Glutamatergic neuron (in vitro differentiated cells): ENCODE measurements at places on chromosomes 13 and 19.

GRCh38 chr13:40999416-40999815, 19.7 kb downstream of the ELF1 start:
- no peak for DNase-seq

GRCh38 chr13:19173752-19174151, 7.9 kb downstream of the TUBA3C start:
- no peak for DNase-seq

- no peak for DNase-seq
These were observed 142.4 kb upstream of the SPACA7 start for GRCh38 chr13:112233716-112234115.

DNA sequence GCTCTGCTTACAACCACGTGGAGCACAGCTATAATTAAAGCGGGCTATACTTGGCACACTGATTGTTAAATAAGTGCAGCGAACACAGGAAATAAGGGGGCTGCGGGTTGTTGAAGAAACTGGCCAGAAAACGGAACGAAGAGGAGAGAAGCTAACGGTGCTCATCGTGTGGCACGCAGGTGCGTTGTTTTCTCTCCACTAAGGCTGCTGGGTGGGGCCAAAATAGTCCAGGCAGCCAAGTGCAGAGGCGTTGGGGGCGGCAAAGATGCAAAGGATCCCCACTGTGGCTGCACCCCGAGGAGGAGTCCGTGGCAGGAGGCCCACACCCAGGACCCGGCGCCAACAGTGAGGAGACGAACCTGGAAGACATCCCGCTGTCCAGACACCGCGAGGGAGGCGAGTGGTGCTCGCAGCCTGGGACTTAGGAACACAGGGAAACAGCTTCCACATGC, 8.1 kb upstream of the ARL11 start:
- no peak for DNase-seq

GRCh38 chr19:42471554-42472249, 29.0 kb upstream of the CXCL17 start:
- no peak for DNase-seq

DNA sequence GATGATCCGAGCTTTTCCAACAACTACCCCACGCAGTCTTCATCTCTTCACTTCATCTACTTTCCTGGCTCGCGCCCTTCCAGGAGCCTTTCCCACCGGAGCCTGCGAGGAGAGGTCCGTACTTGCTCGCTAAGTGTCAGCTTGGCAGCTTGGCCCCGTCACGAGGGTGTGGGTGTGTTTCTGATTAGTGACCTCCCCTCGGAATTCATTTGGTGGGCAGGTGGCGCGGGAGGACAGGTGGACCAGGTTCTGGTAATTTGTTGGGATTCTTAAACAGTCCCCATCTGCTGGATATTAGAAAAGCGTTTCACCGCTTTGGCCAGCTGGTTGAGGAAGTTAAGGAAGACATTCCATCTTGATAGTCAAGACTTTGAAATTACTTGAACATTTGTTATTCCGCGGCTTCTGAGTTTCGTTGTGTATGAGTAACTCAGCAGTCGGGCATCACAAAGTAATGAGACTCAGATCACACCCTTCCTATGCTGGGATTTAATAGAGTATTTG, 515 bp downstream of the UFM1 start:
- peak; percentile 54 for DNase-seq

DNA sequence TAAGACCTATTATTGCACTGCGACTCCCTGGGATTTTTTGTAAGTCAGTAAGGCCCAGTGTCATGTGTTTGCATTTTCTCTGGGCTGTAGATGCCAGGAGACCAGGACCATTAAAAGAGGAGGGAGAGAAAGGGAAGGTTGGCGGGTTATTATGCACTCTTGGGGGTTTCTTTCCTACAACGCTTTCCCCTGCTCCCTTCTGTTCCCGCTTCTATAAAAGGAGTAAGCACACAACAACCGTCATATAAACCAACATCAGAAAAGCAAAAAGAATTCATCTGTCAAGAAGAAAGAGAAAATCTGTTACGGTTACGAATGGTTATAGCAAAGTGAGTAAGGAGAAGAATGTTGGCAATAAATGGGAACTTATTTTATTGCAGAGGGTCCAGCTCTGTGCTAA, 541.8 kb downstream of the IRS2 start:
- DNase-seq: no peak

DNA sequence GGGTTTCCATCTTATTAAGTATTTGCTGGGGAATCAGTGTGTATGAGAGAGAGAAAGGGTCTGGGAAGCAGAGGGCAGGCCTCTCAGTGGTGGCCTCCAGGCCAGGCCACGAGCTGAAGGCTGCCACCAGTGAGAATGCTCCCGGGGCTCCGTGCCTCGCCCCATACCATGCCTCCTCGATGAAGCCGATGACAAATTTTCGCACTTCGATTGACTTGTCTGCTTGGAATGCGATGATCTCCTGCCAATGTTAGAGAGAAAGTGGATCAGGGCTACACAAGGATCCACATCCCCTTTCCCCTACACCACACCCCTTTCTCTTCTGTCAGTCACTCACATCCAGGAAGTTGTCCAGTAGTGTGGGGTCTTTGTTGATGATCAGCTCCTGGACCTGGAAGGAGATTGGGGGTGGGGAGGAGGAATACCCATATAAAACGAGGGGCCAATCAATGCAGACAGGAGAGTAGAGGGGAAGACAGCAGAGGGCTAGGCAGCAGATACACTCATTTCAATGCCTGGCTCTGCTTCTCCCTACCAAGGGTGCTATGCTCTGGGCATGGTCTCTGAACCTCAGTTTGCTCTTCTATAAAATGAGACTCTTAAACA, 10.7 kb downstream of the SYMPK start:
- no peak for DNase-seq

GRCh38 chr19:16235811-16236652, 38.3 kb downstream of the AP1M1 start:
- no peak for DNase-seq

- peak; percentile 83 for DNase-seq
These were observed 2.3 kb downstream of the PODNL1 start for GRCh38 chr19:13935765-13936510.

DNA sequence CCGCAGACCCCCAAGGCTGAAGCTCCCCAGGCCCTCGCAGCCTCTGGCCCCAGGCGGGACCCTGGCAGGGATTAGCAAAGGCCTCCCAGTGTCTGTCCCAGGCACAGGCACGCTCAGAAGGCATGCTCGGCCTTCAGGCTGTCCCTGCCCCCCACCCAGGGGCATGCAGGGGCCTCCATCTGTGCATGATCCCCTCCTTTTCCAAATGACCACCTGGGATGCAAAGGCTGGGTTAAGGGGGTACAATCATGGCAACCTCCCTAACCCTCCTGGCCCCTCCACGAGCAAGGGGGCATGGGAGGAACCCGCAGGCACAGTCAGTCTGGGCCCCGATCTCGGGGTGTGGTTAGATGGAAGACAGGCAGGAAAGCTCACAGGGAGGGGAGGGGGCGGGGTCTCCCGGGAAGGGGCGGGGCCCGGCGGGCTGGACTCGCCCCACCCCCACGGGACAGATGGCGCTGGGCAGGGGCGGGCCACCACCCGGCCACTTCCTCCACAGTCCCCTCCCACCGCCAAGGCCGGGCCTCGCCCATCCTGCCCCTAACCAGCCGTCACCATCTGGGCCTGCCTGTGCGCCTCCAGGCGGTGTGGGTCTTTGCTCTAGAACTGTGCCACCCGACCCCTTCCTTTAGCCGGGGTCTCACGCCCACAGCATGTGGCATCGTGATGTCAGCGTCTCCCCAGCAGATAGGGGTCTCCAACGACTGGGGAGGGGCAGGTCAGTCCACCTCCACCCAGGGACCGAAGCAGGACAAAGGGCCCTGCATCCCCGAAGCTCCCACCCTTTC, 7.0 kb upstream of the REXO1 start:
- DNase-seq: peak; percentile 98

- DNase-seq: no peak
These were observed 49.1 kb upstream of the MEDAG start for GRCh38 chr13:30857018-30857417.

DNA sequence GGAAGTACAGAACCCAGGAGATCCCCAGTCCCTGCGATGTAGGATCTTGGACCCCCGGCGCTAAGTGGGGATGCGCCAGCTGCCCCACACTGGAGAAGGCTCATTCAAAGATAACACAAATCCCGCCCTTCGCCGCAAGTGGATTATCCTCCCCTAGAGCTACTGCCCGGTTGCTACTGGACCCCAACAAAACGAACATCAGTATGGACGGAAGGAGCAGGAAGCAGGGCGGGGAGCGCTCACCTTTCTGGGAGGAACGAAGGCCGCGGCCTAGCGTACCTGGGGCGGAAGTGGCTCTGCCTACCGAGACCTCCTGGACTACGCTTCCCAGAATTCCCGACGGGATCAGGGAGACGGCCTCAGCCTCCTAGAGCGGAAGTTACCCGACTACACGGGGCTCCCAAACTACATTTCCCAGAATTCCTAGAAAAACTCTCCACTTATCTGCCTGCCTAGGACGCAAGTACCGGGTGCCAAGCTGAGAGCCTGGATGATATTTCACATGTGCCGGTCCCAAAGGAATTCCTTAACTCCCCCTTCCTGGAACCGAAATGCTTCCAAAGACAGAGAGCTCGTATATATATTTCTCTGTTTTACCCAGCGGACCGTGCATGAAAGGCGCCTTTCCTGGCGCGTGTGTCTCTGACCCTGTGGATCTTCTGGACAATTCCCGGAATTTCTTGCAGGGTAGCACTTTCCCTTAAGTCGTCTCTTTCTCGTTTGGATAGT, at the start of gene ZNF112:
TSS of gene ZNF112 (minus strand) at position 298 of the 729 bp plus-strand sequence. CDS start 16,141 bp downstream, outside the sequence.
- peak; percentile 84 for DNase-seq

DNA sequence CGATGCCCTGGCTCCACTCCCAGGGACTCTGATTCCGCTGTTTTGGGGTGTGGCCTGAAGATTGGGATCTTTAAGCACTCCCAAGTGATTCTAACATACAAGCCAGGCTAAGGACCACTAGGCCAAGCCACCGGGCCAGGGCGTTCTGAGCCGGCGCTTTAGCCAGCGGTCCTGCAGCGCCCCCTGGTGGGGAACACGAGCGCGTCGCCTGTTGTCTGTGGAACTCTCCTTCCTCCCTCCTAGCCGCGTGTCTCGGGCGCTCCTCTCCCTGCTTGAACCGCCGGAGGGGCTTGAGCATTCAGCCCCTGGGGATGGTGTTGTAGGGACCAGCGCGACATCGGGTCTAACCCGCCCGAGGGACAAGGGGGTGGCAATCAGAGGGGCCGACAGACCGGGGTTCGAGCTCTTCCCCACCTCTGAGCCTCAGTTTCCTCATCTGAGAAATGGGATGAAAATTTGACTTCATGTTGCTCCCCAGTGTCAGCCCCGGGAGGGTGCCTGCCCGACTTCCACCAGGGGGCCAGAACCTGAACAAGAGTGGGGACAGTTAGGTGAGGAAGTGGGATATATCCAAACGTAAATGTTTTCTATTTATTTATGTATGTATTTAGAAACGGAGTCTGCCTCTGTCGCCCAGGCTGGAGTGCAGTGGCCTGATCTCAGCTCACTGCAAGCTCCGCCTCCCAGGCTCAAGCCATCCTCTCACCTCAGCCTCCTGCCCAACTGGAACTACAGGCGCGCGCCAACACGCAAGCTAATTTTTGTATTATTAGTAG, 18.0 kb upstream of the PNMA8B start:
- peak; percentile 95 for DNase-seq

GRCh38 chr19:1606138-1606651, 933 bp upstream of the UQCR11 start:
- DNase-seq: no peak

DNA sequence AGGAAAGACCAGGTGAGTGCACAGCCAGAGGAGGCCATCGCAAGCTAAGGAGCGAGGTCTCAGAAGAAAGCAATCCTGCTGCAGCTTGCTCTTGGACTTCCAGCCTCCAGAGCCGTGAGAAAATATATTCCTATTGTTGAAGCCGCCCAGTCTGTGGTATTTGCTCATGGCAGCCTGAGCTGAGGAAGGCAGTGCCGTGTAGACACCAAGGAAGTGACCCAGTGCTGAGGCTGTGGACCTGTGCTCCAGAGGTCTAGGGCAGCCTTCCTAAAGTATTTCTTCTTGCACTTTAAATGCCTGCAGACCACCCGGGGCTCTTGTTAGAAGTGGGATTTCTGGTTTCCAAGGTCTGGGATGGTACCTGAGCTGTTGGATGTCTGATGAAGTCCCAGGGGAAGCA, 158.5 kb upstream of the KL start:
- DNase-seq: no peak

DNA sequence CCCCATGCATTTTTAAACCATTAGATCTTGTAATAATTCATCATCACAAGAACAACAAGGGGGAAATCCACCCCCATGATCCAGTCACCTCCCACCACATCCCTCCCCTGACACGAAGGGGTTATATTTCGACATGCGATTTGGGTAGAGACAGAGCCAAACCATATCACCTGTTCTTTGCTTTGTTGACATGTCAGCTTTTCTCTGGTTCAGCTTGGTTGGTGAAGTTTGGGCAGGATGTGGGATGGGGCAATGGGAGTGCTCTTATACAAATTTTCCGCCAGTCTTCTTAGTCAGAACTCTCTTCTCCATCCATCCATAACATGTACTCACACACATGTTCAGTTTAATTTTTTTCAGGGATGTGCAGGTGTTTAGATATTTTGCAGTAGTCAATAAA, 12.9 kb downstream of the TPP2 start:
- no peak for DNase-seq

DNA sequence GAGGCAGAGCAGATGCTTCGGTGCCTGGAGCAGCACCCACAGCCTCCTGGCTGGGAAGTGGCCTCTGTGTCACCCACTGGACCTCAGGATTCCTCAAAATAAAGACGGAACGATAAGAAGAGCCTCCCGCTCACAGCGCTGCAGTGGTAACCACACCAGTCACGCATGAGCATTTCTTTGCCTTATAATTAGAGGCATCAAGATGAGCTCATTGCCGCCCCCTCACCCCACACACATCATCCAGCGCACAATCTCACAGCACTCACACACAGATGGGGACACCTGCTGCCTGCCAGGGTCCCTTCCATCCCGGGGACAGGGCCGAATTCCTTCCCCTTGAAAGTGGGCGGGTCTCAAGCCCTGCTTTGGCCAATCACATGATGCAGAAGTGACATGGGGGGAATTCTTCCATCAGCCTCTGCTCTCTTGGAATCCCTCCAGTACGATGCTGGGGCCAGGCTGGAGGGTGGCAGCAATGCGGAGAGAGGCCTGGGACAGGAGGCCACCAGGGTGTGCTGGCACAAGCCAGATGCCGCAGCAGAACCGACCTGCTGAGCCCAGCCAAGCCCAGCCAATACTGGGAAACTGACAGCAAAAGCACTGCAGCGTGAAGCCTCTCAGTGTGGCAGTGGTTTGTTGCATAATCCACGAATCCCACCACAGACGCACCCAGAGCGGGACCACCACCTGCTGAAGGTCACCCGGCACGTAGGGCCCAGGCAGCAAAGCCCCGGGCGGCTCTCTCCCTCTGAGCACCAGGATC, 16.0 kb downstream of the PIP5K1C start:
- DNase-seq: peak; percentile 89
